ENCODE measurements at places on chromosomes 7 and 10. TPM values are rescaled to one million over a fixed set of nuclear protein-coding genes. Genes with fewer than 3 reads are reported as not detected.

- H3K27ac ChIP-seq = no peak overlapping the region
- DNase-seq = no peak
- H3K4me1 ChIP-seq = no peaks in the 10 kb centered on the region
- H3K27me3 ChIP-seq = peaks cover 4% of the 10 kb centered on the region
- H3K4me3 ChIP-seq = no peak overlapping the region
- H3K36me3 ChIP-seq = no peaks in the 10 kb centered on the region
Observed at GRCh38 chr10:75851580-75852345, 420.3 kb downstream of the LRMDA start.

AKR1D1 gene
- not detected for total RNA-seq

GRCh38 chr7:31290601-31291000 is 49.9 kb downstream of the NEUROD6 start:
- peaks cover 2% of the 10 kb centered on the region for H3K36me3 ChIP-seq
- peaks cover 18% of the 10 kb centered on the region for H3K27me3 ChIP-seq
- H3K4me1 ChIP-seq = no peaks in the 10 kb centered on the region
- H3K27ac ChIP-seq = no peak overlapping the region
- DNase-seq = no peak

GRCh38 chr10:3830946-3831345 is 45.9 kb upstream of the KLF6 start:
- no peak for DNase-seq
- H3K27ac ChIP-seq = peak overlapping the region; percentile 28
- peaks cover 63% of the 10 kb centered on the region for H3K4me1 ChIP-seq

- H3K4me3 ChIP-seq = no peak overlapping the region
- peak; percentile 36 for DNase-seq
- no peaks in the 10 kb centered on the region for H3K36me3 ChIP-seq
- H3K27me3 ChIP-seq = peaks cover 20% of the 10 kb centered on the region
Observed at GRCh38 chr10:132511121-132512051, 26.2 kb upstream of the INPP5A start.

PRRT4 gene
- total RNA-seq = 0.46 TPM

DNA sequence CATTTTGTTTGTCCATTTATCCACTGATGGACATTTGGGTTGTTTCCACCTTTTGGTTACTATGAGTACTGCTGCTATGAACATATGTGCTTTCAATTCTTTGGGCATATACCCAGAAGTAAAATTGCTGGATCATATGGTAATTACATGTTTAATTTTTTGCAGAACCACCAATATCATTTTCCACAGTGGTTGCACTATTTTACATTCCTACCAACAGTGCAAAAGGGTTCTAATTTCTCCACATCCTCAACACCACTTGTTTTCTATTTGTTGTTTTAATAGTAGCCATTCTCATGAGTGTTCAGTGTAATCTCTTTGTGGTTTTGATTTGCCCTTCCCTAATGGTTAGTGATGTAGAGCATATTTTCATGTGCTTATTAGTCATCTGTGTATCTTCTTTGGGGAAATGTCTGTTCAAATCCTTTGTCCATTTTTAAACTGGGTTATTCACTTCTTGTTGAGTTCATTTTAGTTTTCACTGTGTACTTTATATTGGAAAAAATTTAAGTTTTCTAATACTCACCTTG is 101.9 kb downstream of the HIBADH start:
- H3K27ac ChIP-seq = no peak overlapping the region
- peaks cover 3% of the 10 kb centered on the region for H3K36me3 ChIP-seq
- peaks cover 3% of the 10 kb centered on the region for H3K4me1 ChIP-seq
- H3K27me3 ChIP-seq = no peaks in the 10 kb centered on the region

DNA sequence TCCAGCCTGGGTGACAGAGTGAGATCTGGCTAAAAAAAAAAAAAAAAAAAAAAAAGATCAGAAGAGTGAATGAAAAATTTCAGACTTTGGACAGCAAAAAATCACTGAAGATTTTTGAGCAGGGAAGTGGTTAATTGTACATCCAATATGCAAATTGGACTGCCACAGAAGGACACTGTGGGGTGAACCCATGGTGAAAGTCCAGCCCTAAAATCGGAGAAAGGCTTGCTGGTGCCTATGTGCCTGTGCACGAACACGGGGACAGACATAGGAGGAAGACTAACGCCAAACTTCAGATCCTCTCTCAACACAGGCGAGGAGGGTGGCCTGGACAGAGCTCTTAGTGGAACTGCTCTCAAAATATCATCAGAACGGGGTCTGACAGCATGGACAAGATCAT is 65.5 kb downstream of the FAM171A1 start:
- DNase-seq = no peak
- no peaks in the 10 kb centered on the region for H3K36me3 ChIP-seq
- no peak overlapping the region for H3K4me3 ChIP-seq
- no peaks in the 10 kb centered on the region for H3K27me3 ChIP-seq

GRCh38 chr10:4740471-4740870 is 85.5 kb upstream of the AKR1E2 start:
- no peak overlapping the region for H3K4me3 ChIP-seq
- H3K27me3 ChIP-seq = no peaks in the 10 kb centered on the region
- no peak overlapping the region for H3K27ac ChIP-seq
- no peaks in the 10 kb centered on the region for H3K36me3 ChIP-seq
- peaks cover 15% of the 10 kb centered on the region for H3K4me1 ChIP-seq

- H3K27me3 ChIP-seq = peaks cover 2% of the 10 kb centered on the region
- H3K4me3 ChIP-seq = no peak overlapping the region
- no peaks in the 10 kb centered on the region for H3K4me1 ChIP-seq
- H3K27ac ChIP-seq = no peak overlapping the region
Observed at GRCh38 chr7:152579070-152579469, 96.9 kb downstream of the XRCC2 start.

- no peak overlapping the region for H3K4me3 ChIP-seq
- DNase-seq = no peak
- H3K4me1 ChIP-seq = peaks cover 33% of the 10 kb centered on the region
- no peak overlapping the region for H3K27ac ChIP-seq
Observed at GRCh38 chr10:14656052-14656730, 118.5 kb downstream of the FAM107B start.

DNA sequence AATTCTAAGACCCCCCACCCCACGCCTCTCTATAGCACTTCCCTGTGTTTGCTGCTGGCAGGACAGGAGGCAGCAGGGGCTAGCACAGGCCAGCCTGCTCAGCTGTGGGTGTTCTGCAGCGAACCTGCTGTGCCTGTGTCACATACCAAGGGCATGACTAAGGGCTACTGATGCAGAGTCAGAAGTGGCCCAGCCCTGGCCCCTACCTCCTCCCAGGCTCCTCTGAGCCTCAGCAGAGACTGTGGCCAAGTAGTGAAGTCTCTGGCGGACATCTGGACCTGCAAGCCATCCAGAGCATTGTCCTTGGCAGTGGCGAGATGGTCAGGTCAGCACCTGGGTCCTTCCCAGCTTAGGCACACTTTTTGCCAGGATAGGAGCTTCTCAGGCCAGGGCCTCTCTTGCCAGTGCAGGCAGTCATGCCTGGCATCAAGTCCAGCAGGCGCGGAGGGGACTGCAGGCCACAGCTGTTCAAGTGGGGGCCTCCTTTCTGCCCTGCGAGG is 116.3 kb upstream of the RET start:
- peaks cover 12% of the 10 kb centered on the region for H3K4me1 ChIP-seq
- H3K27me3 ChIP-seq = no peaks in the 10 kb centered on the region
- no peak overlapping the region for H3K27ac ChIP-seq
- no peak overlapping the region for H3K4me3 ChIP-seq
- DNase-seq = no peak

CNPY1 gene
- not detected for total RNA-seq

DNA sequence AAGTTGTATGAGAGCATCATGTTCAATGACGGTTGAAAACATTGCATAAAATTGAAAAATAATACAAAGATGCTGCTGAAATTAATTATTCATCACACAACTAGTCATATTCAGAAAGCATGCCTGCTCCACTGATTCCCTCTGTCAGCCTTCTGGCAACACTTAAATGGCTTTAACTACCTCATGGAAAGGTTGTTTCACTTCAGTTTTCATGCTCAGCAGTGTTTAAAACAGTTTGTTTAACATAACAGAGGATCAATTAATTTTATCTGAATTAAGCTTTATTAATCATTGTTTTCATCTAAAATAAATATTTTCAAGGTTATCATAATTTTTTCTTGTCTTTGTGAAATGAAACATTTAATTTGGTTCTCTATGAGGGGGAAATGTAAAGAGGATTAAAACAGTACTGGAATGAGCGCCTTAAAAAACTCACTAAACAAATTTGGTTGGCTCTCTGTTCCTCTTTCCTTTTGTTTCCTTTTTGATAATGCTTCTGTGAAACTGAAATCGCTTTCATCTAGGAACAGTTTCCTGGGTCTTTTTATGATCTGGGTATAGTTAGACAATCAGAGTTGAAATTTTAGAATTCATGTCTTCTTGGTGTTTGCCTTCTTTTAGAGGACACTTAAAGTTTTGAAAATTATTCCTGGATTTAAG is 427.4 kb downstream of the SH2D4B start:
- DNase-seq = no peak
- H3K4me3 ChIP-seq = no peak overlapping the region
- peaks cover 6% of the 10 kb centered on the region for H3K27me3 ChIP-seq

COL13A1 gene
- total RNA-seq = 25.6 TPM

POLL gene
- total RNA-seq = 21.2 TPM

PRSS37 gene
- total RNA-seq = not detected

DNA sequence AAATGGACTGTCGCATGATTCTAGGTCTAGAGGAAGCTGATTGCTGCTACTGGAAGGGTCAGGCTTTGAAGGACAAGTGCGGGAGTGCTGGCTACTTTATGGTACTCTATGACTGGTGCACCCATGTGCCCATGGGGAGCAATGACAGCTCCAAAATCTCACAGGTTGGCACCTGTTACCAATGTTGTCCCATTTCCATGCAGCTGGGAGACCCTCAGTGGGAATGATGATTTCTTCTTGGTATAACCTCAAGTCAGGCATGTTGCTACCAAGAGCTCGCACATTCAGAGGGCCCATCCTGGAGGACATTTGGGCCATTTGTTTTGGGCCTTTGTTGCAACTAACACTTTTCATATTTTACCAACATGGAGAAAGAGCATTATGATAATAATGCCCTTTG is 174.4 kb downstream of the PRKCQ start:
- peaks cover 24% of the 10 kb centered on the region for H3K4me1 ChIP-seq
- no peak for DNase-seq
- no peak overlapping the region for H3K27ac ChIP-seq
- H3K27me3 ChIP-seq = peaks cover 9% of the 10 kb centered on the region

CALCR gene
- total RNA-seq = 0.20 TPM

- peaks cover 63% of the 10 kb centered on the region for H3K4me1 ChIP-seq
- DNase-seq = no peak
- peak overlapping the region; percentile 100 for H3K27ac ChIP-seq
- H3K4me3 ChIP-seq = peak overlapping the region; percentile 87
Observed at GRCh38 chr10:110916554-110917346, 2.2 kb downstream of the BBIP1 start.

NME8 gene
- total RNA-seq = not detected

CASP2 gene
- 31.5 TPM for total RNA-seq

- no peaks in the 10 kb centered on the region for H3K36me3 ChIP-seq
- H3K4me1 ChIP-seq = no peaks in the 10 kb centered on the region
- no peak overlapping the region for H3K4me3 ChIP-seq
Observed at GRCh38 chr10:108166401-108166800, 1001.9 kb upstream of the SORCS1 start.

LBX1 gene
- total RNA-seq = not detected

HECW1 gene
- total RNA-seq = 0.65 TPM

DNA sequence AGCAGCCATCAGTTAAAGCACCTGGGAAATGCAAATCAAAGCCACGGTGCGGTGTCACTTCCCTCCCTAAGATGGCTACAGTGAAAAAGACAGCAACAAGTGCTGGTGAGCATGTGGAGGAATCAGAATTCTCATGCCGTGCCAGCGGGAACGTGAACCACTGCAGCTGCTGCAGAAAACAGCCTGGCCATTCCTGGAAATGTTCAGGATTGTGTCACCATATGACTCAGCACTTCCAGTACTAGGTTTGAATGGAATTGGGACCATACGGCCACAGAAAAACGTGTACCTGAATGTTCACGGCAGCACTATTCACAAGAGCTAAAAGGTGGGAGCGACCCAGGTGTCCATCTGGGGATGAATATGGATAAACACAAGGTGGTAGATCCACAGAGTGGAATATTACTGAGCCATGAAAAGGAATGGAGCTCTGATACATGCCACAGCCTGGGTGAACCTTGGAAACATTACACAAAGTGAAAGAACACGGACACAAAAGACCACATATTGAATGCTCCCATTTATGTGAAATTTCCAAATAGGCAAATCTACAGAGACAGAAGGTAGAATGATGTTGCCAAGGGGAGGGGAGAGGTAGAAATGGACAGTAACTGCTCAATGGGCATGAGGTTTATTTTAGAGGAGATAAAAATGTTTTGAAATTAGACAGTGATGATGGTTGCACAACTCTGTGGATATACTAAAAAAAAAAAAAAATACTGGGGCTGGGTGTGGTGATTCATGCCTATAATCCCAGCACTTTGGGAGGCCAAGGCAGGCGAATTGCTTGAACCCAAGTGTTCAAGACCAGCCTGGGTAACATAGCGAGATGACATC is 61.6 kb downstream of the MICALL2 start:
- no peak for DNase-seq
- H3K4me1 ChIP-seq = no peaks in the 10 kb centered on the region
- no peak overlapping the region for H3K27ac ChIP-seq
- peaks cover 36% of the 10 kb centered on the region for H3K27me3 ChIP-seq

PPP1R17 gene
- total RNA-seq = not detected

DNA sequence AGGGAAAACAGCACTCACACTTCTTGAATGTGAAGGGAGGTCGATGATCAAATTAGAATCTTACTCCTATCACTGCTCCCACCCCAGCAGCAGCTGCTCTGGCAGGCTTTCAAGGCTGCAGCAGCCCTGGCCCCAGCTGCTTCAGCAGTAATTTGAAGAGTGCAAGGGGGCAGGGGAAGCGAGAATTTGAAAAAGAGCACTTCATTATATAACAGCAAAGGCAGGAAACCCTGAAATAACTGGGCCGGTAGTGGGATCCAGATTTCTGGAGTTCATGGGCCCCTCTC is 44.9 kb downstream of the MYPN start:
- no peak for DNase-seq
- no peaks in the 10 kb centered on the region for H3K27me3 ChIP-seq
- H3K27ac ChIP-seq = peak overlapping the region; percentile 79
- no peaks in the 10 kb centered on the region for H3K36me3 ChIP-seq
- H3K4me1 ChIP-seq = peaks cover 21% of the 10 kb centered on the region
- no peak overlapping the region for H3K4me3 ChIP-seq

EVX1 gene
- not detected for total RNA-seq

ACBD7 gene
- 0.51 TPM for total RNA-seq

GRCh38 chr7:154965014-154965413 is 37.9 kb downstream of the PAXIP1 start:
- H3K27ac ChIP-seq = no peak overlapping the region
- H3K4me1 ChIP-seq = no peaks in the 10 kb centered on the region
- no peak for DNase-seq
- H3K4me3 ChIP-seq = no peak overlapping the region

DNA sequence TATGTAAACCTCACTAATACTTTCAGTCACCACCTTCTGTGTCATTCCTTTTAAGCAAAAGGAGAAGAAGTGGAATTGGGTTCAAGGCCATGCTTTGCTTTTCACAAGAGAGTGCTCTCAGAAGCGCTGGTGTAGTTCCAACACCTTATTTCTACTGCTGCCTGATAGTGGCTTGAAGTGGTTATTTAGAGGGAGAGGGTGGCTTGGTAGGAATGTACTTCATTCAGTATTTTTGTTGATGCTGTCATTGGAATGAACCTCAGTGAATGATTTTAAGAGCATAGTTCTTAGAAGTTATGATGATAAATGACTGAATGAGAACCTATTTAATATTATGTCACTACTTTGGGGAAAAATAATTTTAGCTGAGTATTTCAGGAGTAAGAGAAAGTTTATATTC is 396.7 kb downstream of the EXOC4 start:
- peak overlapping the region; percentile 52 for H3K27ac ChIP-seq
- H3K4me1 ChIP-seq = peaks cover 57% of the 10 kb centered on the region
- peaks cover 2% of the 10 kb centered on the region for H3K36me3 ChIP-seq
- H3K4me3 ChIP-seq = no peak overlapping the region
- no peaks in the 10 kb centered on the region for H3K27me3 ChIP-seq

Measured in chondrocyte (in vitro differentiated cells).